ENCODE measurements at places on chromosomes 1 and 21.

DNA sequence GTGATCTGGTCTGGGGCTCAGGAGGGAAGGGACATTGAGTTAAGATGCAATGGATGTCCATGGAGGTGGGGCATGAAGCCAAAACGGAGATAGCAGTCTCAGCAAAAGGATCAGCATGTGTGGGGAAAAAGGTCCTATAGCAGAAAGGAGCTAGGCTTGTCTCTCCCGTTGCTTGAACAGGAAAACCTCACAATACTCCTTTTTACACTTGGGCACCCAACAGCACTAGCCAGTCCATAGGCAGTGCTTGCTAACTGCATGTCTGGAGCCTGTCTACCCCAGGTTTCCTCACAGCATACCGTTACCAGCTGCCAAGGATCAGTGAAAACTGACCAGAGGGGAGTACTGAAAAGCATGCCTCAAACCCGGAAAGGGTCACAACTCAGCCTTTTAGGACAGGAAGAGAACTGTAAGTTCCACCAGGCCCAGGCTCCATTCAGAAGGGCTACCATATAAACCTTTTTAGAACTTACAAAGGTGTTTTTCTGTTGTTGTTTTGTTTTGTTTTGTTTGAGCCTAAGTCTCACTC, 78.6 kb downstream of the JAK1 start:
- DNase-seq, result no peak

DNA sequence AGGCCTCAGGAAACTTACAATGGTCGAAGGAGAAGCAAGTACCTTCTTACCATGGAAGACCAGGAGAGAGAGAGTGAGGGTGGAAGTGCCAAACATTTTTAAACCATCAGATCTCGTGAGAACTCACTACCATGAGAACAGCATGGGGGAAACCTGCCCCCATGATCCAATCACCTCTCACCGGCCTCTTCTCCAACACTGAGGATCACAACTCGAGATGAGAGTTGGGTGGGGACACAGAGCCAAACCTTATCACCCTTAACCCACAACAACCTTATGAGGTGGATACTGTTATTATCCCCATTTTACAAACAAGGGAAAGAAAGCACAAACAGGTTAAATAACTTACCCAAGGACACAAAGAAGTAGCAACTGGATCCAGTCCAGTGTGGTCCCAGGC, 80.5 kb downstream of the MPZL1 start:
- DNase-seq, result no peak

DNA sequence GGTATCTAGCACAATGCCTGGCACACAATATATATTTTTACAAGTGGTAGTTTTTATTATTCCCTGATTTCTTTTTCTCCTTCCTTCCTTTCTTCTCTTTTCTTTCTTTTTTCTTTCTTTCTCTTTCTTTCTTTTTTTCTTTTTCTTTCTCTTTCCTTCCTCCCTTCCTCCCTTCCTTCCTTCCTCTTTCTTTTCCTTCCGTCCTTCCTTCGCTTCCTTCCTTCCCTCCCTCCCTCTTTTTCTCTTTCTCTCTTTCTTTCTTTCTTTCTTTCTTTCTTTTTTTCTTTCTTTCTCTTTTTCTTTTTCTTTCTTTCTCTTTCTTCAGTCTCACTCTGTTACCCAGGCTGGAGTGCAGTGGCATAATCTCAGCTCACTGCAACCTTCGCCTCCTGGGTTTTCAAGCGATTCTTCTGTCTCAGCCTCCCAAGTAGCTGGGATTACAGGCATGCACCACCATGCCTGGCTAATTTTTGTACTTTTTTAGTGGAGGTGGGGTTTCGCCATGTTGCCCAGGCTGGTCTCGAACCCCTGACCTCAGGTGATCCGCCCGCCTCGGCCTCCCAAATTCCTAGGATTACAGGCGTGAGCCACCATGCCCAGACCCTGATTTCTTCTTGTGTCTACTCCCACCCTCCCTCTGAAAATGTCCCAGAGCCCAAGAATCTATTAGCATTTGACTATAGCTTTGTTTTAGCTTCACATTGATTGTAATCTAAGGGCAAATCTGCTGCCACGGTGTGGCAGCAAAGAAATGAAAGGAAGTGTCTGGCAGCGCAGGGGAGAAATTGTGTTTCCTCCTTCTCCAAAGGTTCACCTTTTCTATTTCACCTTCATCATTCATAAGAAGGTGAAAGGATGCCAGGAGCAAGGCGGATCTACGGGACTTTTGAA, 19.9 kb upstream of the ABCB10 start:
- no peak for DNase-seq

DNA sequence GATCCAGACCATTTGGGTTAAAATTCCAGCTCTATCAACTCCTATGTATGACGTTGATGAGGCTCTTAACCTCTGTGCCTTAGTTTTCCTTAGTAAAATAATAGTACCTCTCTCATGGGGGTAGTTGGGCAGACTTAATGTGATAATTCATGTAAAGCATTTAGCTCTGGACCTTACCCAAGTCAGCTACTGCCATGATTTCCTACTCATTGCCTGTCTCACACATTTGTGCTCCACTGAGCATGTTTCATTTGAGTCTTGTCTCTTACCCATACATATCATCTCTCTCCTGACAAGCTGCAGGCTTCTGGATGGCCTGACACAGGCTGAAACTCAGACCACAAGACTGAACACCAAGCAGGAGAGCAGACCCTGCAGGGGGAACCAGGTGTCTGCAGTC, 77.7 kb upstream of the ZBTB40 start:
- no peak for DNase-seq
